DMS53 (cell line): ENCODE measurements at places on chromosomes 13 and 19.
A peak's percentile ranks its signal among the peaks of the same experiment; 100 is the strongest.

DNA sequence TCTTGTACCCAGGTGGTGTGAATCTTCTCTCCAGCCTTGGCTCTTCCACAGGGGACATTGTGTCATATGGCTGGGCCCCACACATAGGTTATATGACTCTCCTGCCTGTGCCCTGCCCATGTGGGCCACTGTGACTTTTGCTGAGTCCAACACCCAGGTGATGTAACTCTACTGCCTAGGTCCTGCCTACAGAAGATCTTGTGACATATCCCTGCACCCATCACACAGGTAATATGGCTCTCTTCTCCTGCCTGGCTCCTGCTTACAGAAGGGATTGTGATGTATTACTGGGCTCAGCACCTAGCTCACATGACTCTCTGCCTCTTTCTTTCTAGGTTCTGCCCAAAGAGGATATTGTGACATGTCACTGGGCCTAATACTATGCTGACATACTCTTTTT lies 19.5 kb upstream of the ZNF429 start:
- DNase-seq: no peak

DNA sequence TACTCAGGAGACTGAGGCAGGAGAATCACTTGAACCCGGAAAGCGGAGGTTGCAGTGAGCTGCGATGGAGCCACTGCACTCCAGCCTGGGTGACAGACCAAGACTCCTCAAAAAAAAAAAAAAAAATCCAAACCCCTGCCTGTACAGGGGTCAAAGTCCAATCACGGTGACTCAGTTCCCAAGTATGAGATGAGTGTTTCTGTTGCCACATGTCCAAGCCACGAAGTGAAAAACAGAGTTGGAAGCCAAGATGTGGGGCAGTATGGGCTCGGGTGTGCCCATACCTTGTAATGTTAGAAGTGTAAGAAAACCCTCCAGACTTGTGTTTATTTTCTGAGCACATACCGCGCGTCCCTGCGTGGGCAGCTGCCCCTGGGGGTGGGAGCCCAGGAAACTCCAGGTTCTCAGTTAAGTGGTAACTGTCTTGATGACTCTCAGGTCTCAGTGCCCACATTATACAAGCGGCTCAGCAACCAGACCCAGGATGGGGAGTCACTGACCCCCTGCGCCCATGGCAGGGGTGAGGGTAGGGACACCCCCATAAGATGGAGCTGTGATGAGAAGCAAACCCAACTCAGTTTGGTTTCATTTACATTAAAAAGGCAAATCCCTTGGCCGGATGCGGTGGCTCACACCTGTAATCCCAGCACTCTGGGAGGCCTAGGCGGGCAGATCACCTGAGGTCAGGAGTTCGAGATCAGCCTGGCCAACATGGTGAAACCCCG lies 1.2 kb upstream of the GPX4 start:
- DNase-seq: peak; percentile 89

GRCh38 chr19:4052993-4053422 lies 13.7 kb downstream of the ZBTB7A start:
- DNase-seq: no peak

DNA sequence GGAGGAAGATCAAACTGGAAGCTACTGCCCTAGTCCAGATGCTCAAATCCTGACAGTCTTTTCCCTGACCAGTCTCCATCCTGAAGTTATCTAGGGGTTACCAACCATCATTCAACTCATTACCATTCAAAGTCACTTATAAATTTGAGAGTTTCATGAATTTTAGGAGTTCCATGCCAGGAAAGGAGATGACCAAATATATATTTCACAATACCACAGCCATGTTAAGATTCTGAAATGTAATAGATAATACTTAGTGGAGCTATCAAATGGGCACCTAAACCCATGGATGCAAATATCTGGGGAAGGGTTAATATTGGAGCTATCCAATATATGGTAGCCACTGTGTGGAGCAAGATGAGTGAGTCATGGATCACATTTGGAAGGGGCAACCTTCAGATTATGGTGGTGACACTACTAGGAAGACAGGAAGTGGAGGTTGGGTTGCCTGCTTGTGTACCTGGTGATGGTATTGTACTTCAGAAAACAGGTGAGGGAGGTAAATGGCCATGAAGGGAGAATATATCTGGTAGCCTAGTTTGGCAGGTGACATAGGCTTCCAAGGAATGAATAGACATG lies 18.7 kb downstream of the ZNF586 start:
- DNase-seq: peak; percentile 22
